SK-N-SH (cell line): ENCODE measurements at places on chromosomes 5 and 9. TPM values are rescaled to one million over a fixed set of nuclear protein-coding genes. Genes with fewer than 3 reads are reported as not detected.
A peak's percentile ranks its signal among the peaks of the same experiment; 100 is the strongest.

GRCh38 chr5:108451269-108451668 is 69.4 kb upstream of the FBXL17 start:
- no peaks in the 10 kb centered on the region for H3K36me3 ChIP-seq
- no peak overlapping the region for H3K27ac ChIP-seq
- DNase-seq = no peak
- no peaks in the 10 kb centered on the region for H3K27me3 ChIP-seq

GRCh38 chr5:38373743-38374142 is 115.4 kb downstream of the EGFLAM start:
- no peaks in the 10 kb centered on the region for H3K4me1 ChIP-seq
- no peak overlapping the region for H3K4me3 ChIP-seq
- H3K27me3 ChIP-seq = peaks cover 15% of the 10 kb centered on the region; the same call in 1 of the 2 replicates

DNA sequence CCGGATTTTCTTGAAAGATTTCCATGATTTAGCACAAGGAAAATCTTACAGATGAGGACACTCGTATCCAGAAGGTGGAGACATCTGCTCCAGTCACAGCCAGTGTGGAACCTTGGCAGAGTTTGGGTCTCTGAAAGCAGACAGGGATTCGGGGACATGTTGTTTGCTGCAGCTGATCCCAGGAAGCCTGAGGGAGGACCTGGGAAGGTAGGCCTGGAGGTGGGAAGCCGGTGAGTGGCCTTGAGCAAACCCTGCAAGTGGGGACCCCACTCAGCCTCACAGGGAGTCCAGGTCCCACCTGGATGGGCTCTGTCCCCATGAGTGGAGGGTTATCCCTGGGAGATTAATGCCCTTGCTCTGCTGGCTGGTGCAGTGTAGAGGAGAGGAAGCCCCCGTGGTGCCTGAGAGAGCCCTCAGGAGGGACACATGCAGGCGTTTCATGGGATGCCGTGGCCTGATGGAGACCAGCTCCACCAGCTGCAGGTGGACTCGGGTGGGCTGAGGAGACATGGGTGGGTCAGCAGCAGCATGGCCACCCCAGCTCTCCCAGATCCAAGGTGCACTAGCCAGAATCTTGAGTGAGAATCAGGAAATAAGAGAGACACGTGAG is 7.8 kb downstream of the MRPS2 start:
- no peak overlapping the region for H3K4me3 ChIP-seq
- peak; percentile 8 for DNase-seq
- no peaks in the 10 kb centered on the region; the same call in 1 of the 2 replicates for H3K4me1 ChIP-seq
- no peak overlapping the region for H3K27ac ChIP-seq
- peaks cover 19% of the 10 kb centered on the region; the same call in 1 of the 2 replicates for H3K36me3 ChIP-seq
- no peaks in the 10 kb centered on the region for H3K27me3 ChIP-seq

GRCh38 chr5:107219993-107220392 is 450.7 kb downstream of the EFNA5 start:
- H3K36me3 ChIP-seq = no peaks in the 10 kb centered on the region
- peaks cover 3% of the 10 kb centered on the region; the same call in 1 of the 2 replicates for H3K4me1 ChIP-seq
- DNase-seq = no peak
- H3K4me3 ChIP-seq = no peak overlapping the region
- H3K27ac ChIP-seq = peak overlapping the region; percentile 3; the same call in 1 of the 2 replicates

GRCh38 chr9:114532561-114533237 is 27.4 kb upstream of the WHRN start:
- no peaks in the 10 kb centered on the region for H3K36me3 ChIP-seq
- H3K27ac ChIP-seq = no peak overlapping the region
- no peak overlapping the region for H3K4me3 ChIP-seq
- H3K4me1 ChIP-seq = no peaks in the 10 kb centered on the region
- H3K27me3 ChIP-seq = peaks cover 21% of the 10 kb centered on the region; the same call in 1 of the 2 replicates
- DNase-seq = no peak

- no peaks in the 10 kb centered on the region for H3K4me1 ChIP-seq
- no peaks in the 10 kb centered on the region for H3K27me3 ChIP-seq
- peak; percentile 92 for DNase-seq
- H3K27ac ChIP-seq = no peak overlapping the region
Measured at GRCh38 chr9:124320062-124320973, 62.6 kb downstream of the NEK6 start.

DNA sequence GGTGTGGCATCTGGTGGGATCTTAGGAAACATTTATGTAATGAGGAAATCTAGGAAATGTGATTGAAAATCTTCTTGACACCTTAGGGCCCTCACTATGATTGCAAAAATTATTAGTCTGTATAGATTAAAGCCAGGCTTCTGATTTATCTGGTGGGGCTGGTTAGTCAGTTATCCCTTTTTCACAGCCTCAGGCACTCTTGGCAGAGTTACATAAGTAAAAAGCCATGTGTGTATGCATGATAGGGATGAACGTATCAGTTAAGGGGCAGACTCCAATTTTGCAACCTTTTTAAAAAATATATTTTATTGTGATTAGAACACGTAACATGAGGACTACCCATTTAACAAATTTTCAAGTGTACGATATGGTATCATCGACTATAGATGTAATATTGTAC is 30.6 kb upstream of the RAB14 start:
- DNase-seq = peak; percentile 35
- no peak overlapping the region for H3K27ac ChIP-seq
- no peaks in the 10 kb centered on the region for H3K36me3 ChIP-seq
- no peaks in the 10 kb centered on the region for H3K27me3 ChIP-seq

DNA sequence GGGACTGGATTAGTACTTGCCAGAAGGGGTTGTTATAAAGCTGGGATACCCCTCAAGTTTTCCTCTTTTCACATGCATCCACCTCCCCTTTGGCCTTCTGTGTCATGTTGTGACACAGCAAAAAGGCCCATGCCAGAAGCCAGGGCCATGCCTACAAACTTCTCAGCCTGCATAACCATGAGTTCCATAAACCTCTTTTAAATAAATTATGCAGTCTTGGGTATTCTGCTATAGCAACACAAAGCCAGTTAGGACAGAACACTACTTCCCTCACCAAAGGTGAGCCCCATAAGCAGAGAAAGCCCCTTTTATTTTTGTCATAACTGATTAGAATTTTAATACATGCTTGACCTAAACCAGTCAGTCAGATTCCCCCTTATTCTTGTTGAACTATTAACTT is 801.3 kb downstream of the DNAH5 start:
- no peak overlapping the region for H3K4me3 ChIP-seq
- no peak for DNase-seq
- H3K27ac ChIP-seq = no peak overlapping the region
- no peaks in the 10 kb centered on the region for H3K27me3 ChIP-seq
- H3K4me1 ChIP-seq = no peaks in the 10 kb centered on the region

- H3K36me3 ChIP-seq = no peaks in the 10 kb centered on the region
- H3K4me1 ChIP-seq = no peaks in the 10 kb centered on the region; the same call in 1 of the 2 replicates
- no peaks in the 10 kb centered on the region; the same call in none of the 2 replicates for H3K27me3 ChIP-seq
- H3K4me3 ChIP-seq = no peak overlapping the region
- no peak for DNase-seq
Measured at GRCh38 chr5:135069016-135069770, 35.2 kb upstream of the PITX1 start.

GRCh38 chr5:104987074-104987473 is 1424.5 kb upstream of the NUDT12 start:
- no peaks in the 10 kb centered on the region for H3K36me3 ChIP-seq
- H3K27me3 ChIP-seq = no peaks in the 10 kb centered on the region
- H3K4me3 ChIP-seq = no peak overlapping the region
- H3K4me1 ChIP-seq = no peaks in the 10 kb centered on the region

The STPG3 gene
- polyA plus RNA-seq = not detected in 2 replicates

The GRIA1 gene
- polyA plus RNA-seq = 0.35 and 0.80 TPM in 2 replicates
